Mesothelial cell of epicardium (in vitro differentiated cells): ENCODE measurements at places on chromosomes 7 and 10. TPM values are rescaled to one million over a fixed set of nuclear protein-coding genes. Genes with fewer than 3 reads are reported as not detected.

DNA sequence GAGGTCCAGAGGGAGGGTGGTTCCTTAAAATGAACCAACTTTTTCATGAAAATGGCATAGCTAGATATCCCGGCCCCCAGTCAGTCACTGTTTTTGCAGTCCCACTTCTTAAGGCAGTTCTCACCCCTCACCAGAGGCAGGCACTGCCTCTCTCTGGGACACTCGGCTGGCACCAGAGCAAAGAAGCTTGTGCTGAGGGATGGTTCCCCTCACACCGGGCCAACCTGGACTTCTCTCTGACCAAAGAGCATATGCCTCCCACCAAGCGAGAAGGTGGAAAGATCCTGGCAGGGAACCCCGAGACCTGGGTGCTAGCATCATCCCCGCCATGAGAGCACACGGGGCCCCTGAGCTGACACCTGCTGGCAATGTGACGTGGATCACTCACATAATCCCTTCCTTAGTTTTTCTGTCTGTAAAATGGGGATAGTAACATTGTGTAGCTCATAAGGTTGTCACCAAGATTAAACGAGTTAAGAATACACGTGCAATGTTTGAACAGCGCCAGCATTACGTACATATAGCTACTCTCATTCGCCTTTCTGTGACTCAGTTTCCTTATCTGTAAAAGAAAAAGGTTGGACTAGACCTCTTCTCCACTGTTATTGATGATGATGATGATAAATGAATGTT, 88.5 kb downstream of the PARP12 start:
- no peaks in the 10 kb centered on the region for H3K36me3 ChIP-seq
- peaks cover 5% of the 10 kb centered on the region for H3K4me1 ChIP-seq
- H3K27ac ChIP-seq = no peak overlapping the region
- peaks cover 11% of the 10 kb centered on the region for H3K27me3 ChIP-seq

NPVF gene
- not detected in 3 replicates for total RNA-seq

STAG3 gene
- 0.94 to 1.9 TPM (median 1.4 TPM) in 3 replicates for total RNA-seq

DNA sequence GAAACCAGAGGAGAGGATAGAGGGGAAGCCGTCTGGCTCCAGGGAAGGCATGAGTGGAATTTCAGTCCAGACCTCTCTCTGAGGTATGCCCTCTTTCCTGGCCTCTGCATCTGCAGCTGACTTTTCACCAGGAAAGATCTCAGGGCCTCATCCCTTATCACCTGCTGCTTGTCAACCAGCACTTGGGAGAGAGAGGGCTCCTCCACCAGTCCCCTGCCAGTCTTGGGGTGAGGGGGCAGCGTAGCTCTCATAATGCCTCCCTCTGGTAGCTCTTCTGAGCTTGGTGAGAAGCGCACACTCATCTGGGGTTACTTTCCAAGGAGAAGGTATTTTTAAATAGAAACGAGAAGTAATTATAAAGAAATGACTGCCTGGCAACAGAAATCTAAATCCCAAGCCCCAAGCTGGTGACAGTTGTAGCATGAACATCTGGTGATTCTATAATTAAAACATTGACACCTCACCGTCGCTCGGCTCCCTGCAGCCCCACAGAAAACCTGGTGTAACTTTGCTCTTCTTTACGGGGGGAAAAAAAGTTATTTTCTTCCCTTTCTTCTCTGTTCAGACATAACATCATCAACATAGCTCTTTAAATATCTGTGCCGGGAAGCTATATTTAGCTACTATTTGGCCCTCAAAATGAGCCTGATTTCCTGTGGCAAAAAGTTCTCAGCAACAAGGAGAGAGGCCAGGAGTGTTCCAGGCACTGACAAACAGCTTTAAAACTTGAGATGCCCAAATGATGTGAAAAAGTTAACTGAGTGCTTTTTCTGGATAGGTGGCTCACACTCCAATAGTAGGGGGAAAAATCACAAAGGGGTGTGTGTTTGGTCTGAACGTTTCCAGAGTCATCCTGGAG, 26.9 kb downstream of the HIP1 start:
- no peak for DNase-seq
- H3K27ac ChIP-seq = peak overlapping the region; percentile 95
- H3K4me1 ChIP-seq = peaks cover 21% of the 10 kb centered on the region
- peaks cover 13% of the 10 kb centered on the region for H3K36me3 ChIP-seq

GRCh38 chr7:40211276-40212003, 76.6 kb downstream of the SUGCT start:
- H3K36me3 ChIP-seq = peaks cover 2% of the 10 kb centered on the region
- no peak for DNase-seq
- H3K4me3 ChIP-seq = no peak overlapping the region
- H3K27me3 ChIP-seq = no peaks in the 10 kb centered on the region
- H3K4me1 ChIP-seq = no peaks in the 10 kb centered on the region

- peaks cover 61% of the 10 kb centered on the region for H3K36me3 ChIP-seq
- peaks cover 7% of the 10 kb centered on the region for H3K4me1 ChIP-seq
- H3K4me3 ChIP-seq = no peak overlapping the region
- H3K27ac ChIP-seq = no peak overlapping the region
Observed at GRCh38 chr10:33252324-33252723, 82.1 kb downstream of the NRP1 start.

GRCh38 chr10:110737886-110738634, 93.9 kb downstream of the RBM20 start:
- no peaks in the 10 kb centered on the region for H3K36me3 ChIP-seq
- H3K27me3 ChIP-seq = no peaks in the 10 kb centered on the region
- DNase-seq = no peak
- no peak overlapping the region for H3K4me3 ChIP-seq
- H3K4me1 ChIP-seq = peaks cover 16% of the 10 kb centered on the region

DNA sequence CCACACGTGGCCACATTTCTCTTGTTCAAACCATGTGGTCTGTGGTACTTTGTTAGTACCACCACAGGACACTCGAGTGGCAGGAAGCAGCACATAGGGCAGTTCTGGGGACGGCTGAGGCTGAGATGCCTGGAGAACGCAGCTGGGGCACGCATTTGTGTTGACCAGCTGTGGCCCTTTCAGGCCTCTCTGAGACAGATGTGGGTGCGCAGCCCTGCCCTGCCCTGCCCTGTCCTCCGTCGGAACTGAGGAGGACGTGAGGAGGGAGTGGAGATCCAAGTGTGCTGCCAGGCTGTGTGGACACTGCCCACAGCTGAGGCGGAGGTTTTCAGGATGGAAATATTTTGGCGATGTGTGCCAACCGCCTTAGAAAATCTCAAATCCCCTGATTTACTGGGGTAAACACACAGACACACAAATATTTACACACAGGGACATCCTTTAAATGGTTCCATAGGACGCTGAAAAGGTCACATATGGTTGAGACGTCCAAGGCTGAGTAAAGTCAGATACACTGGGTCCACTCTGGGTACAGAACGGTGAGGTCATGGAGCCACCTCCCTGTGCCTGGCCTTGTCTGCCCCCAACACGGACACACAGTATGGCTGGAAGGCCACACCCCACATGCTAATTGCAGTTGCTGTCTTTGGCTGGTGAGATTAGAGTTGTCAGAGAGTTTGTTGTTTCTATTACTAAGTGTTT, 14.8 kb downstream of the BHLHA15 start:
- no peaks in the 10 kb centered on the region for H3K4me1 ChIP-seq
- H3K4me3 ChIP-seq = no peak overlapping the region
- no peak for DNase-seq
- H3K36me3 ChIP-seq = peaks cover 14% of the 10 kb centered on the region

TAS2R41 gene
- total RNA-seq = not detected in 3 replicates

CCDC146 gene
- 9.2 to 13.9 TPM (median 12.1 TPM) in 3 replicates for total RNA-seq

DNA sequence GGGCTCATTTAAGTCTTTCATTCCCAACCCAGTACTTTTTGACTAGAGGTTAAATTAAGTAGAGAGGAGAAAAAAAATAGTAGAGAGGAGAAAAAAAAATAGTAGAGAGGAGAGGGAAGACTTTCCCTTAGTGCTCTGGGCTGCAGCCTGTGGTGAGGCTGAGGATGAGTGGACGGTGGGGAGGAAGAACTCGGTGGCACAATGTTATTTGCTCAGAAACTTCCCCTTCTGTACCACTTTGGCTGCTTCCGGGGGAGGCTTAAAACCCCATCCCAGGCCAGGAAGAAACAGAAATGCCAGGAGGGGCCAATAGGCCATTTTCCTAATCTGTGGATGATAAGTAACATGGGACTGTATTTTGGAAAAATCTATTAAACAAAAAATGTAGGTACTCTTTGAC, 14.6 kb upstream of the MLXIPL start:
- no peaks in the 10 kb centered on the region for H3K36me3 ChIP-seq
- H3K27ac ChIP-seq = no peak overlapping the region
- H3K4me1 ChIP-seq = no peaks in the 10 kb centered on the region
- H3K27me3 ChIP-seq = peaks cover 19% of the 10 kb centered on the region

- H3K27me3 ChIP-seq = no peaks in the 10 kb centered on the region
- H3K36me3 ChIP-seq = no peaks in the 10 kb centered on the region
- H3K27ac ChIP-seq = no peak overlapping the region
- no peak for DNase-seq
- H3K4me3 ChIP-seq = no peak overlapping the region
Observed at GRCh38 chr7:113371416-113372043, 253.2 kb upstream of the SMIM30 start.

DNA sequence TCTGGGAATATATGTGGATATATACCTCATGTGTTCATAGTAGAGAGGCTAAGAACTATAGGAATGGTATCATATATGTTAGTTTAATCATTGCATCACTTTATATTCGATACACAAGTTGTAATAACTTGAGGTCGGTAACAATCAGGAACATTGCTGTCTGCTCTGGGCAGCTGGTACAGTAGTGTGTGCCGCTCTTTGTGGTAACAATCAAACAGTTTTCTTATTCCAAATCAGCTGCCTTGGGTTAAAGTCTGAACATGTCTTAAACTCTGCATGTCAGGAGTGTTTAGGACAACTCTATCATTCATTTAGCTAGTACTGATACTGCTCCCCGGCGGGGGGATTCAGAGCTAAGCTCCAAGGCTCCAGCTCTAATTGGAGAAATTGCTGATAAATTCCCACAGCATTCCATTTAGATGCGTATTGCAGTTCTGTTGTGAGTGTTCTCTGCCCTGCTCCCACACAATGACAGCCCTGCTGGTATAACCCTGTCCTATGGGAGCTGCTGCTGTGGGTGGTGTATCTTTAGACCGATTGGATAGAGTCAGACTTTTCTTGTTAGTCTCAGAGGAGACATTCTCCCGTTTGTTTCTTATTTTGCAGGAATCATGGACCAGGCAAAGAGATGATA, 707.5 kb upstream of the FZD8 start:
- peak; percentile 28 for DNase-seq
- H3K4me3 ChIP-seq = peak overlapping the region; percentile 15
- H3K4me1 ChIP-seq = peaks cover 28% of the 10 kb centered on the region
- peak overlapping the region; percentile 96 for H3K27ac ChIP-seq
- H3K27me3 ChIP-seq = no peaks in the 10 kb centered on the region
- H3K36me3 ChIP-seq = no peaks in the 10 kb centered on the region

DNA sequence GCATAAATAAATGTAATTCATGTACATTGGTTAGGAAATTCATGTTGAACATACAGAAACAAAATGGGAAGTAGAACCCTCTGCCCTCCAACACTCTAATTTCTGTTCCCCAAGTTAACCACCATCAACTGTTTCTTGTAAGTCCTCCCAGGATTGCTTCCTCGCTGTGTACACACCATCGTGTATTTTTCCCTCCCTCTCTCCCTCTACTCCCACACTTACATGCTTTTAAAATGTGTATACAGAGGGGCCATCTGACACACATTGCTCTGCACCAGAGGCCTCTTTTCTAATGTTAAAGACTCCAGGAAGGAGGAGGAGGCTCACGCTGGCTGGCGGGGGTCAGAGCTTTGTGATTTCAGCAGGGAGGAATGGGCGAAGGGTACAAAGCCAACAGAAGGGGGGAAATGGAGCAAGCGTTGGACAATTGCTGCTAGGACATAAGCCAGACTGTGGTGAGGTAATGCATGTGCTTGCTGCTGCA, 1.9 kb upstream of the EPHA1 start:
- peaks cover 60% of the 10 kb centered on the region for H3K4me1 ChIP-seq
- H3K36me3 ChIP-seq = no peaks in the 10 kb centered on the region
- no peaks in the 10 kb centered on the region for H3K27me3 ChIP-seq
- DNase-seq = no peak

CALY gene
- 2.1 to 3.7 TPM (median 2.1 TPM) in 3 replicates for total RNA-seq

DNA sequence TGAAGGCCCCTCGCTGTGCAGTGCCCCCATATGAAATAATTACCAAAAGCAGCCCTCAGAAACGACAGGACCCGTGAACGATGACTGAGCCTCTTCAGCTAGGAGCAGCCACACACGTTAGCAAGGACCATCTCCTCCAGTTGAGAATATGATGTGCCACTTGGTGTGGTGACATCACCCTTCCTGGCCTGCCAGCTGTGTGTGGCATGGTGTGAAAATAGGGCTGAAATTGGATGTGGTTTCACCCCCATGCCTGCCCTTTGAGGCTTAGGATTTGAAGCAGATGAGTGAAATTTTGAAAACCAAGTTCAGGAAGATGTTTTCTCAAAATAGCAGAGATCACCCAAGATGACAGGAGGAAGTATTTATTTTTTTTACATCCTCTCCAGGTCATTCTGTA, 49.1 kb upstream of the BTBD16 start:
- no peaks in the 10 kb centered on the region for H3K4me1 ChIP-seq
- no peaks in the 10 kb centered on the region for H3K27me3 ChIP-seq
- DNase-seq = no peak
- H3K36me3 ChIP-seq = peaks cover 19% of the 10 kb centered on the region
- H3K4me3 ChIP-seq = no peak overlapping the region
- H3K27ac ChIP-seq = no peak overlapping the region

RASSF4 gene
- 15.4 to 16.6 TPM (median 16.3 TPM) in 3 replicates for total RNA-seq

HSPA12A gene
- total RNA-seq = 10.7 to 13.7 TPM (median 11.8 TPM) in 3 replicates

GRCh38 chr7:113548561-113548960, 370.2 kb downstream of the PPP1R3A start:
- DNase-seq = no peak
- no peak overlapping the region for H3K4me3 ChIP-seq
- H3K4me1 ChIP-seq = no peaks in the 10 kb centered on the region
- peaks cover 2% of the 10 kb centered on the region for H3K36me3 ChIP-seq
- no peak overlapping the region for H3K27ac ChIP-seq

DNA sequence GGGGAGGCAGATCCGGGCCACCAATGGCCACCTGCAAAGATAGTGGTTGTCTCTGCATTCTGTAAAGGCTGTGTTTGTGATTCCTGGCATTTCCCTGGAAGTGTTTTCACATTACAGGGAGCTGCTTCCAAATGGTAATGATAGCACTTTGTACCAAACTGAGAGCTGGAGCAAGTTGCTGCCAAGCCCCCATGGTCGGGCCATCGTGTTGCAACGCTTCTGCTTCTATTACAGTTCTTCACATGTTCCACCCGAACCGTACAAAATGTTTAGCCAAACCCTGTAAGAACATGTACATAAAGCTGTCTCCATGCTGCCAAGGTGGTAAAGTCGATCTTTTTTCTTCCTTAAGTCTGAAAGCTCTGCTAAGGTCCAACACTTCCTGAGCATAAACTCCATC, 397.7 kb upstream of the NFE2L3 start:
- no peak for DNase-seq
- H3K36me3 ChIP-seq = no peaks in the 10 kb centered on the region
- H3K27ac ChIP-seq = peak overlapping the region; percentile 74
- no peaks in the 10 kb centered on the region for H3K27me3 ChIP-seq
- H3K4me3 ChIP-seq = no peak overlapping the region
